ENCODE measurements at places on chromosomes 1 and 21.

DNA sequence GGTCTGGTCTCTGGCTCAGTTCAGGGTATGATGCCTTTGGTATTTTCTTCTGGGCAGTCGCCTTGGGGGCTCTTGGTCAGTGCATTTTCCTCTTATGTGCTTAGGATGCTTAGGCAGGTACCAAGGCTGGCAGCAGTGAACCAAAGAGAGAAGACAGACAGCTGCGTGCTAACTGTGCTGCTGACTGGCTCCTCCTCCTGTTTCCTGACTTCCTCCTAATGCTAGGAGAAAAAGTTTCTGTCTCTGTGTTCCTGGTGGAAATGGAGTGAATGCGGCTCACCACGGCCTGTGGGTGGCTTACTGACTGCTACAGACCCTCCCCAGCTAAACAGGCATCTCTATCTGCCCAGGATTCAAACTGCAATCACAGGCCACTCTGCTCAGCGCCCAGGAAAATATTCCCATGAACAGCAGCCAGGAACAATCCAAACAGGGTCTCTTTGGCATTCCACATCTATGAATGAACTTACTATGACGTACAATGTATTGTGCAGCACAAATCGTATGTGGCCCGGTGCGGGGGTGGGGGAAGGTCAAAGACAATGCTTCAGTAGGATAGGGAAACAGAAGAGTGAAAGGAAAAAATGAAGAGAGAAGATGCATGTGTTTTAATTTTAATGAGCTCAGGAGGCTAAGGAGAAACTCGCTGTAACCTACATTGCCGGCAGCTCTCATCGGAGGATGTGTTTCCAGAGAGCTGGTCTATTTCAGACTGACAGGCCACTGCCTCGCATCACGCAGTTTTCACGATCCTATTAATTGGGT is 2.8 kb downstream of the ABCG1 start:
- no peak for DNase-seq

- DNase-seq = no peak
Observed at GRCh38 chr1:200043336-200043668, 15.8 kb downstream of the NR5A2 start.

- no peak for DNase-seq
Observed at GRCh38 chr1:1157033-1157365, 16.7 kb upstream of the TTLL10 start.

- no peak for DNase-seq
Observed at GRCh38 chr1:197286634-197287033, 18.6 kb downstream of the CRB1 start.

GRCh38 chr1:208129060-208129459 is 115.1 kb downstream of the PLXNA2 start:
- no peak for DNase-seq

DNA sequence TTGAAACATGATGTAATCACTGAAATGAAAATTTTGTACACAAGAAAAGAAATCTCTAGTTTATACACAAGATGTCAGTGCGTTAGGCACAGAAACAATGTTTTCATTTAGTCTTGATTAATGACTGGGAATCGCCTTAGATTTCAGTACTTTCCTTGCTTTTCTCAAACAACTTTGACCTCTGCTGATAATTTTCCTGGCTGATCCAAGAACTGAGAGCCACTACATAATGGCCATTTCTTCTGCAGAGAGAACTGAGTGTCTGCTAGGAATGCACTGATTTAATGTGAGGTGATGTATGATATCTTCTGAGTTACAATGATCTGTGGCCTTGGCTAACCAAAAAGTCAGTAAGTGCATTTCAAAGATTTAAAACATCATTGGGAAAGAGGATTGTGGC is 308.1 kb downstream of the CTH start:
- DNase-seq = no peak

DNA sequence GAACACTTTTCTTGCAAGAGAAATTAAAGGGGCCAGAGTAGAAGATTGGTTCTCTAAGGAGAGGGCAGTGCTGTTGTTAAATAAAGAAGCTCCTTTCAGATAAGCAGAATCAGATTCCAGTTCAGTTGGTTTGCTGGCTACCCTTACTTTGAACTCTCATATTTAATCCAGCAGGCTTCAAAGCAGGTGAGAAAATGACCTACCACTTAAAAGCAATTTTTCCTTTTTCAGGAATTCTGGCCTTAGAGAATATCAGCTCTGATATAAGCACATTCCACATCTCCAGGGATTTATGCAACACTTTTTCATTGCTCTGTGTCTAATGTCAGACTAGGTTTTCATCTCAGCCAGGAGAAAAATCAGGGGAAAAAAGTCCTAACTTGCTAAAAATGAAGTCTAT is 28.7 kb downstream of the WNT2B start:
- DNase-seq = no peak

DNA sequence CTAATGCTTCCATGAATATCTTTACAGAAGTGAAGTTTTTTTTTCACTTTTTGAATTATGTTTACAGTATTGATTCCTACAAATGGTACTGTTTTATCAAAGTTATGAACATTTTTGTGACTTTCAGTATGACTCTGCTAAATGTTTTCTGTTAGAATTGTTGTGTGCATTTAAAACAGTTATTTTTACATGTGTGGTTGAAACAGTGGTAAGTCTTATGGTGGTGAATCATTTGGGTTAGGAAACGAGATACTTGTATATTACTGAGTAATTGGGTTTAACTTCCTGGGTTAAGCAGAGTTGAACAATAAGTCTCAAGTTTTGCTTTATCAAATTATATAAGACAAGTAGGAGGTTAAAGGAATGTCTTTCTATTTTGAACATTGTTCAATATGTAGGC is 66.8 kb downstream of the VPS13D start:
- no peak for DNase-seq

DNA sequence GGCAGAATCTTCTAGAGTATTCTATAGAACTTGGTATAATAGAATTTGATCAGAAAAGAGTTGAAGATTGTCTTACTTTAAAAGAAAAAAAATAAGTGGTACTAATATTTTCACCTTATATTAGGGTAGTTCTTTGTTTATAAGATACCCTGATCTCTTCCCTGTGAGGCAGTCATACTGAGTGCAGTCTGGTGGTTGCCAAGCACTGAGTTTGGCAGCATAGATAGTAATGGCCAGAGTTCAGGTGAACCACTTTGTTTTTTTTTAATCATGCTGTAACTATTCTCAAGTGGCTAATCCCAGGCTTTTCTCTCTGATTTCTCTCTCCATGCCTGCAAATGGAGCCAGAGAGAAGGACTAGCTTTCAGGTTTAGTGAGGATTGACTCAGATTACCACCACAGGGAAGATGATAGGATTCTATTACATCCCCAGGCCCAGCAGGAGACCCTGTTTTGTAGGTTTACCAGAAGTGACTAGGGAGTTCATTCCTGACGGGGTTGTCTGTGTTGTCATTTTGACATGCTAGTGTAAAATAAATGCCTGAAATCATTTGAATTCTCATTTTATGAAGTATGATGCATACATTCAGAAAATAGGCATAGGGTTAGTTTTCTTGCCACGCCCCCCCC is 16.7 kb downstream of the KDM1A start:
- DNase-seq = no peak
